ENCODE measurements at places on chromosomes 16 and 17.

DNA sequence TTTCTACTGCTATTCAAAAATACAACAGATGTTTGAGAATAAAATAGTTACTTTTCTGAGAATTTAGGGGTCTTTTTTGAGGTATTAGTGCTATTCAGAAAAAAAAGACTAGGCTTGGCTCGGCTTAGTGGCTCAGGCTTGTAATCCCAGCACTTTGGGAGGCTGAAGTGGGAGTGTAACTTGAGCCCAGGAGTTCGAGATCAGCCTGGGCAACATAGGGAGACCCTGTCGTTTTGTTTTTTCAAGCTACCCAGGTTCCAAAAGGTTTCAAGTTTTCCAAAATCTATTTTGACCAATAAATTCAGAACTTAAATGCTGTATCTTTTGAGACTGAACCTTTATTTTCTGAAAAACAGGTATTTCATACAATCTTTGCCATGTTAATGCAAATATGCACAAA lies 3.2 kb upstream of the ARL6IP1 start:
- no peak for DNase-seq

- no peak for DNase-seq
Measured at GRCh38 chr17:29041571-29041970, 1.4 kb upstream of the PIPOX start.

DNA sequence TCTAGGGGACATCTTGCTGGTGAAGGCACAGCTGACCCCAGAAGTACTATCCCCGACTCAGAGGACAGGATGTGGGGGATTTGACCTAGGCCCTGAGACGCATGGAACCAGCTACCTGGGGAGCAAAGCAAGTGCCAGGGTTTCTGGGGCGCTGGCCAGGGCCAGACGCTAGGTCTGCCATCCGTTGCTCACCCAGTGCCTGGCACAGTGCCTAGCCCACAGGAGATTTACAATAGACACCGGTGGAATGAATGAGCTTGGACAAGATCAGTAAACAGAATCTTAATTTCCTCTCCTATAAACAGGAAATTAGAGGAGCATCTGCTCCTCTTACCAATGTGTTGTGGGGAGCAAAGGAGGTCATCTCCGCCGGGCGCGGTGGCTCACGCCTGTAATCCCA lies 5.0 kb downstream of the RPRML start:
- DNase-seq = no peak

DNA sequence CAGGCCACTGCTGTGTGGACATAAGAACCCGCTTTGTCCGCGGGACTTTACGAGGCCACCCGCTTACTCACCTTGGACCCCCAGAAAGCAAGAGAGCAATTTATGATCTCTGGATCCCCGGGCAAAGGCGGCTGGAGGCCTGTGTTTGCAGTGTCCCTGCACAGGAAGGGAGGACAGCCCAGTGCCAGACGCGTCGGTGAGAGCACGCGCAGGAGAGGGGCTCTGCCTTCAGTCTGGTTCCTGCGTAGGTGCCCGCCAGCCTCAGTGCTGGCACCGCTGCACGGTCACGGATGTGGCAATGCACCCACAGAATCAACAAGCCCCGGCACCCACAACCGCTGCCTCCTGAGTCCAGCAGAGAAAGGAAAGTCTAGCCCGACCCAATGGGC lies 248.4 kb downstream of the C16orf95 start:
- DNase-seq = no peak

DNA sequence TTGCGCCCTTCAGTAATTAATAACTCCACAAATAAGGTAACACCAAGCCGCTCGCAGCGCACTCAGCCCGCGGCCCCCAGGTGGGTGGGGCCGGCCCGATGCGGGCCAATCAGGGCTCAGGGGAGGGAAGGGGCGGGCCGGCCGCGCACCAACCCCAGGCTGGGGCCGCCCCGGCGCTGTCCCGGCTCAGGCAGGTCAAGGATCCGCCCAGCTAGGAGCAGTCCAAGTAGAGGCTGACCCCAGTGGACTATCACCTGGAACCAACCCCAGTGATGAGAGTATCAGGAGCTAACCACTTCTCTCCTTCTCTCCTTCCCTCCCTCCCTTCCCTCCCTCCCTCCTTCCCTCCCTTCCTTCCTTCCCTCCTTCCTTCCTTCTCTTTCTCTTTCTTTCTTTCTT lies 110.8 kb downstream of the C16orf78 start:
- peak; percentile 74 for DNase-seq

DNA sequence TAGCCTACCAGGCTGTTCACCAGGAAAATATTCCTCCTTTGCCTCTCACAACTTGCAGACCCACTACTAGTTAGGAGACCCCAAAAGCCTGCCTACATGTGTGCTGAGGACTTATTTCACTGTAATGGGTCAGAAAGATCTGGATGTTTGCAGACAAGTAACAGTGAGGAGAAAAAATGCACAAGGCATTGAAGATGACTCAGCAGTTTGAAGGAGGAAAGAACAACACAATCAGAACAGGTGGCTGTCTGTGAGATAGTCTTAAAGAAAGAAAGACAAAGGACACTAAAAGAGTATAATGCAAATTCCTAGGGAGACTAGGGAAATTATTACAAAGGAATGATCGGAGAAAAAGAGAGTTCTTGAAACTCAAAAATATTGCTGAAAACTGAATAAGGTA lies 69.0 kb downstream of the ANKFN1 start:
- DNase-seq = no peak

DNA sequence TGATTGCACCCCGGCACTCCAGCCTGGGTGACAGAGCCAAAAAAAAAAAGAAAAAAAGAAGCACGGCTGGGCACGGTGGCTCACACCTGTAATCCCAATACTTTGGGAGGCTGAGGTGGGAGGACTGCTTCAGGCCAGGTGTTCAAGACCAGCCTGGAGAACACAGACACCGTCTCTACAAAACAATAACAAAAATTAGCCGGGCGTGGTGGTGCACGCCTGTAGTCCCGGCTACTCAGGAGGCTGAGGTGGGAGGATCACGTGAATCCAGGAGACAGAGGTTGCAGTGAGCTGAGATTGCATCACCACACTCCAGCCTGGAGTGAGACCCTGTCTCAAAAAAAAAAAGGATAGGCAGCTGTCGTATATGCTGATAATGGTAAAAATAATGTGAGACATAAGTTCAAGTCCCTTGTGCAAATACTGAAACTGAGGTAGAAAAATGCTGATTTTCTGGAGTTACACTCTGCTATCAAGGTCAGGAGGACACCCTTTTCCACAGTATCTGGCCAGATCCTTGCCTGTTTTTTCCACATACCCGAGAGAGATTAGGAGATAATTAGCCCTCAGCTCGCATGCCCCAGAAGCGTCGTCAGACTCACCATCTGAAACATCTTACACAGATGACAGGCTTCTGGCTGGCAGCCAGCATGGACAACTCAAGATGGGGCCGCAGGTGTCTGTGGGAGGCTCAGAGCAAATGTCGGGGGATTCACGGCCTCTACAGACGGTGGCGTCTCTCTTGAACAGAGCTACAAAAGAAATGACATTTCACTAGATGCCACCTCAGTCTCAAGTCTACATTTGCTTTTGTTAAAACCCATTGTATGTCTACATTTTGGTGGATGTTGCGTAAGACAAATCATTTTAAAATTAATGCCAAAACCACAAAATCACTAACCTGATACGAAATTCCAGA lies 36.8 kb downstream of the WDR45B start:
- no peak for DNase-seq

DNA sequence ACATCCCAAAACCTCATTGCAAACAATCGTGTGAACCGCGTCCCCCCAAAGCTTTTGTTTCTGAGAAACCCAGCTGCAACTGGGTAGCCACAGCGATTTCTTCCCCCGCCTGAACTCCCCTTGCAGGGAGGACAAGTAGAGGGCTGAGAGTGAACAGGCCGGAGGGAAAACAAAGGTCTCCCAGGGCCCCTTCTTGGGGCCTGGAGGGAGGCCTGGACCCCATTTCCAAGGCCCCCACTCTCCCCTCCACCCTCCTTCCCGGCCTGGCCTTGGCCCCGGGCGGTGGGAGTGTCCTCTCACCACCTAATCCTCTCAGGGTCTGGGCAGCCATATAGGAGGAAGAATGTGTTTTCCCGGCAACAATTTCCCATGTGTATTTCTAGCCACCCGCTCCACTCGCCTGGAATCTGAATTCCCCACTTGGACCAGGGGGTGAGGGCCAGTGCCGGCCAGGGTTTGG lies 2.6 kb downstream of the GLIS2 start:
- peak; percentile 39 for DNase-seq

DNA sequence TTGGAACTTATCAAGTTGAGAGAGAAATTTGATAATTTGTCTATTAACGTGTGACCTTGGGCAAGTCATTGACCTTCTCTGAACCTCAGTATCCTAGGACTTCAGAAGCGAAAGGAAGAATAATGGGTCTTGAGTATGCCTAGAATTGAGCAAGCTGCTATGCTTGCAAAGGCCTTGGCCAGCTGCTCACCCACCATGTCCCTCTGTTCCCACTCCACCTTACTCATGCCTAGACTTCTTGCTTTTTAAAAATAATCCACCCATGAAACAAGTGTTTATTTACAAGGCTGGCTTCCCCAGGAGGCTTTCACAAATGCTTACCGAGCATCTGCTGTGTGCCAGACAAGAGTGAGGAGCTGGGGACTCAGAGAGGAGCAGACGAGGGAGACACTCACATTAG lies 590.6 kb downstream of the MAF start:
- no peak for DNase-seq

All from Karpas-422 (cell line).